ENCODE measurements at places on chromosomes 1 and 21.

DNA sequence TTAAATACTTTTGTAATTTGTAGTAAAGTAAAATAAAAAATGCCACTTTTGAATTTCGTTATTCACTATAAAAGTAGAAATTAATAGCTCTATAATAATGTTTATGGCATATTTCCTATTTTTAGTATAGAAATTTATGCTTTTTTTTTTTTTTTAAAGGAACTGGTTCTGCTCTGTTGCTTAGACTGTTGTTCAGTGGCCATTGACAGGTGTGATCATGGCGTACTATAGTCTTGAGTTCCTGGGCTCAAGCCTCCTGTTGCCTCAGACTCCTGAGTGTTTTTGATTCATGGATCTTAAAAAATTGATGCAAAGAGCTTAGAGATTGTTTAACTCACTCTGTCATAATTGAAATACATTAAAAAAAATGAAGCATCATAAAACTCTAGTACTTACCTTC is 53.6 kb downstream of the RPS6KC1 start:
- DNase-seq = no peak

- DNase-seq = peak; percentile 5
These were observed 89.2 kb upstream of the DSCAM start for GRCh38 chr21:40936178-40936577.

GRCh38 chr1:204420039-204421004 is 8.7 kb upstream of the PPP1R15B start:
- DNase-seq = no peak

DNA sequence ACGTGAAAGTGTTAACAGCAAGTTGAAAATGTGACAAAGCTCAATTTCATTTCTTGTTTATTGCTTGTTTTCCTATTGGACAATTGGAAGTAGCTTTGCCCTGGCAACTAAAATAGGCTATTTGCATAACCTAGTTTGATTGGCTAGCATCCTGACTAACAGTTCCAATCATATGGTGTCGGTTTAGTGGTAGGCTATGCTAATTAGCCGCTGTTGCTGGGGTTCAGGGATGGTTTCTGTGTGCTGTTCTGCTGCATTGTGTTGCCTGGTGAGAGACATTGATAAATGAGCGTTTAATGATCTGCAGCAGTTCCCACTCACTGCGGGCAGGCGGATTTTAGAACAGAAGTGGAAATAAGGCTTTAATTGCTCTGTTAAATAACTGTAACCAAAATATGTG is 68.5 kb downstream of the DYRK1A start:
- DNase-seq = peak; percentile 96

- no peak for DNase-seq
These were observed 2.0 kb downstream of the HES3 start for GRCh38 chr1:6245869-6246496.

DNA sequence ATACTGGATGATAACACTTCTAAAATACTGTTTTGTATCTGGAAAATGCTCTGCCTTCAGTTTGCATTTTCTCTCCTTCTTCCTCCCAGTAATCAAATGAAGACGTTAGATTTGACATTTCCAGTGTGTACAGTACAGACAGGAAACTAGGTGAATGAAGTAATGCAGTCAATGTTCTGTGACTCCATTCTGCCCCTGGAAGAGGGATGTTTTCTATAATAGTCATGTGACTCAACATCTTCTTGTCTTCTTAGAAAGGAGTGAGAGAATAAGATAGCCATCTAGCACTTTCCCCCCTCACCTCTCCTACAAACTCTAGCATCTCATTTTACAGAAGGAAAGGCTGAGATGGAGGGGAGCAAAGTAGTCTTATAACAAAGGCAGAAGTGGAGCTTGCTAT is 77.6 kb downstream of the DDR2 start:
- no peak for DNase-seq

GRCh38 chr1:28280977-28281381 is 21.7 kb downstream of the SESN2 start:
- DNase-seq = no peak

DNA sequence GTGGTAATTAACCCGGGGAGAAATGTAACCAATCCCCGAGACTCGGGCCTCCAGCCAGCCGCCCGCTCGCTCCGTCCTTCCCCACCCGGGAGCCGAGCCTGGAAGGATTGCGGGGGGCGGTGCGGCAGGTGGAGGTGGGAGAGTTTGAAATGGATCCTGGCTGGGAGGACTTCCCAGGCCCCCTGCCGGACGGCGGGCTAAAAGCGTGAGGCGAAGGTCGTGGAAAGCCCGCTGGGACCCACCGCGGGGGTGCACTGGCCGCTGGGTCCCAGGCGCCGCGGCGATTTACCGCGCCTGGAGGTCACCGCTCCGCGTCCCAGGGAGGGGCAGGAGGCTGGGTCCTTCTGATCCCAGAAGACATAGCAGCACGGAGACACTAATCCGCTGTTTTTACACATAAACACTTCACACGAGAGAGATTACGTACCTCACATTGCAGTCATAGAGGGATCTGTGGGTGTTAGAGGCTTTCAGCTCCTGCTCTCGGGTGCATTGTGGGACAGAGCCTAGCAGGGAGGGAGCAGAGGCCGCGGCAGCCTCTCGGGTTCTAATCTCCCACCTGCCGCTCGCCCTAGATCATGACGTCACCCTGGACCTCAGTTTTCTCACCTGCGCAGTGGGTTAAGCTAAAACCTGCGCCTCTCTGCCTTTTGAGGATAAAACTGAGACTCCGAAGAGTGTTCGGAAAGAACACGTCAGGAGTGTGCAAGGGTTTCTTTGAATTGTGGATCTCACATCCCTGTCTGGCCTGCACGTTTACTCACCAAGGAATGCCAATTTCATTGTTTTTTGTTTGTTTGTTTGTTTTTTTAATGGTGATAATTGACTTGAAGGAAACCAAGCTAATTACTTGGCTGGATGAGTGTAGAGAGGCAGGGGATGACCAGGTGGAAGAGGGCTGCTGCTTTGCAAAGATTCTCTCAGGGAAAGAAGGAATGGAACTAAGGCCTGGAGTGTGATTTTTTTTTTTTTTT is 17.1 kb upstream of the TMEM9 start:
- peak; percentile 78 for DNase-seq

- DNase-seq = no peak
These were observed 54.0 kb downstream of the CAPN9 start for GRCh38 chr1:230800891-230801840.

DNA sequence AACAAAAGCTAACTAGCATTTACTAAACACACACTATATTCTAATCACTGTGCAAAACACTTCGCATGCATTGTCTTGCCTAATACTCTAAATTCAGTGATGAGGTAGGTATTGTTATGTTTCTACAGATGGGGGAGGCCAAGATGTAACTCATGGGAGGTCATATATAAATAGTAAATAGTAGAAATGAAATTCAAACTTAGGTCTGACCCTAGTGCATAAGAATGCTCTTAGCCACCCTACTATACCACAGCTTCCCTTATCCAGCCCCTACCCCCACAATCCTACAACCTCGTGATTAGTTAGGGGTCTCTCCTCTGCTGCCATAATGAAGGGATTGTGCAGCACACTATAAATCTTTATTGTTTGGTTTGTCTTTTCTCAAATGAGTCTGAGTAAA is 3.3 kb downstream of the PFDN2 start:
- DNase-seq = no peak

- no peak for DNase-seq
These were observed 54.6 kb downstream of the NENF start for GRCh38 chr1:212487286-212487685.

GRCh38 chr1:48887796-48888195 is 111.1 kb upstream of the BEND5 start:
- DNase-seq = no peak

DNA sequence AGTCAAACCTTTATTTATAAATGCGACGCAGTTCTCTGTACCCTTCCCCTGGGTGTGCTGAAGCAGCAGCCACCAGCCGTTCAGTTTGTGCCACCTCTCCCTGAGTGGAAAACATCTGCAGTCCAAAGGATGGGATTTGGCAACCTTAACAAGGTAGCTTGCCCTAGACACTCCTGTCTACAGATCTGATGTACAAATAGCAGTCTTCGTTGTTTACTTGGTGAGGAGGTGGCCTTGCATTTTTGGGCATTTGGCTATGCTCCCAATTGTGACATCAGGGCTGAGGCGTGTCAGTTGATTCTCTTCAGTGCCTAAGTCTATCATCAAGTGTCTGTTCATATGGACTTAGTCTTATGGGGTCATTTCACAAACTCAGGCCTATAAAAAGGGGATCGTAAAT is 59.8 kb downstream of the KDM1A start:
- no peak for DNase-seq

- peak; percentile 67 for DNase-seq
These were observed 552 bp upstream of the ZNF496 start for GRCh38 chr1:247332215-247332622.

DNA sequence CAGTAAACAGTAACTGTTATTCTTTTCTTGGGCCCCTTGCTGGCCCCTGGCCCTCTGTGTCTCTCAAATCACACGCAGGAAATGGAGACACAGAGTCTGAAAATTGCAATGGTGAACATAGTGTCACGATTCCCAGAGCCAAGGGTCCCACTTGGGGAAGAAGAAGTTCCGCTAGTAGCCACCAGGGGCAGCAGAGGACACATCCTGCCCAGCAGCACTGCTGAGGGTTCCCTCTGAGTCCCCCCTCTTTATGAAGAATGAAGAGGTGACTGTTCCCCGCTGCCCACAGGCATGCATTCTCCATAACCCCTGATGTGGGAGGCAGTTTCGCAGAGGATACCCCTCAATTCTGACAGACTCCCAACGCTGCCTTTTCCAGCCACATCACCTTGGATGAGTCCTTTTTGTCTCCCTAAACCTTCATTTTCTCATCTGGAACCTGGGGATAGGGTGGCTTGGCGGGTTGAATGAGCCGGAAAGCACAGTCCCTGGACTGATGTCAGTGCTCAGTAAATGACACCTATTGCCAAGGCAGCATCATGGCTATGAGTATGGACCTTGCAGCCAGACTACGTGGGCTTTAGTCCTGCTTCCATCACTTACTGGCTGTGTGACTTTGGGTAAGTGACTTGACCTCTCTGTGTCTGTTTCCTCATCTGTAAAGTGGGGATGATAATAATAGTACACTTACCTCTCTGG is 238.0 kb upstream of the TMEM51 start:
- peak; percentile 47 for DNase-seq

All from cardiac muscle cell (in vitro differentiated cells and primary cell).